Vagina (tissue), 2 donors: ENCODE measurements at places on chromosomes 1 and 21. TPM values are rescaled to one million over a fixed set of nuclear protein-coding genes. Genes with fewer than 3 reads are reported as not detected.

KRTAP21-2 gene
- total RNA-seq, result not detected

S100A3 gene
- 9.6 TPM for total RNA-seq

BTBD8 gene
- total RNA-seq, result 6.1 TPM

NBPF20 gene
- total RNA-seq, result 1.7 TPM

TEX38 gene
- not detected for total RNA-seq

IGFN1 gene
- not detected for total RNA-seq

DNA sequence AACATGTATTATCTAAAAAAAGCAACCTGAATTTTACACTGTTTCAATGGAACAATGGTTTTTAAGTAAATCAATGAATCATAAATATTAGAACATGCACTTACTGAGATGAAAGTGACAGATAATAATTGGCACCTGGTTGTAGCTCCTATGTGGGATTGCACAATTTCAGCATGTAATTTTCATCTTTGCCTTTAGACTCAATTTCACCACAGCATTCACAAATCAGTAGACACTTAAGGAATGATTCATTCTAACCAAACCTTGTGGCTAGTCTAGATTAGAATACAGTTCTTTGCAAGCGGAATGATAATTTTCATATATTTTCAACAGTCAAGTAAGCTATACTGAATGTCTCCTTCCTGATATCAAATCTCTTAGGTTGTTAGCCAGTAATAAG, 853.4 kb downstream of the KCNT2 start:
- no peak for DNase-seq

GRCh38 chr1:184945029-184945428, 29.3 kb downstream of the NIBAN1 start:
- DNase-seq, result no peak

DNA sequence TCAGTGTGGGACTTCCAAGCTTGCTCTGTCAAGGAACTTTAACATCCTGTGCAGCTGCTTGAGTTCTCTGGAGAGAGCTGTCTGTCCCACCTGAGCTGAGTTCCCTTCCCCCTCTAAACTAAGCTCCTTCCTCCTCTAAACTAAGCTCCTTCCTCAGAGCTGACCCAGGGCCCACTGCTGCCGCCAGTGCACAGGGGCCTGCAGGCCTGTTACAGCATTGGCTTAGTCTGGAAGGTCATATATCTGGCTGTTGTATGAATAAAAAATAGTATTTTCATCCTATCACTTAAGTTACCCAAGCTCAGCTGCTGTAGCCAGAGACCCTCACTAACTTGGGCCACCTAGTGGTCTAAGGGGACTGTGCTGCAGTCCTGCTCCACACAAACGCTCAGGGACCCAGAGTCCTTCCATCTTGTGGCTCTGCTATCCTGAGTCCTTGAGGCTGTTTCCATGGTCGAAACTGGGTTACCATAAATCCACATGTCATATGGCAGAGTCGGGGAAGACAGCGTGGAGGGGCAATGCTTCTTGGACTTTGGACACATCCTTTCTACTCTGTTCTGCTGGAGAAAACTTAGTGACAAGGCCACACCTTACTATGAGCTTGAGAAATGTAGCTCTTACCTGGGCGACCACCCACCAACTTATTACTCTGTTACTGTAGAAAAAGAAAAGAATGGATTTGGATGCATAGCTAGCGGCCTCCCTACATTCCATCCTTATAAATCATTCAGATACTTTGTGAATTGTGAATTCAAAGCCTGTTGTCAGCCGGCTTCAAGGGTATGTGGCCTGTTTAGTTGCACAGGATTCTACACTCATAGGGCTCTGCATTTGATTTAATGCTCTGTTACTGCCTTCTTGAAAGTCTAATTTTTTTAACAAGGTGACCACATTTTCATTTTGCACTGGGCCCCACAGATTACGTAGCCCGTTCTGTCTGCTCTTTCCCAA, 71.4 kb upstream of the GCLM start:
- DNase-seq, result no peak

DNA sequence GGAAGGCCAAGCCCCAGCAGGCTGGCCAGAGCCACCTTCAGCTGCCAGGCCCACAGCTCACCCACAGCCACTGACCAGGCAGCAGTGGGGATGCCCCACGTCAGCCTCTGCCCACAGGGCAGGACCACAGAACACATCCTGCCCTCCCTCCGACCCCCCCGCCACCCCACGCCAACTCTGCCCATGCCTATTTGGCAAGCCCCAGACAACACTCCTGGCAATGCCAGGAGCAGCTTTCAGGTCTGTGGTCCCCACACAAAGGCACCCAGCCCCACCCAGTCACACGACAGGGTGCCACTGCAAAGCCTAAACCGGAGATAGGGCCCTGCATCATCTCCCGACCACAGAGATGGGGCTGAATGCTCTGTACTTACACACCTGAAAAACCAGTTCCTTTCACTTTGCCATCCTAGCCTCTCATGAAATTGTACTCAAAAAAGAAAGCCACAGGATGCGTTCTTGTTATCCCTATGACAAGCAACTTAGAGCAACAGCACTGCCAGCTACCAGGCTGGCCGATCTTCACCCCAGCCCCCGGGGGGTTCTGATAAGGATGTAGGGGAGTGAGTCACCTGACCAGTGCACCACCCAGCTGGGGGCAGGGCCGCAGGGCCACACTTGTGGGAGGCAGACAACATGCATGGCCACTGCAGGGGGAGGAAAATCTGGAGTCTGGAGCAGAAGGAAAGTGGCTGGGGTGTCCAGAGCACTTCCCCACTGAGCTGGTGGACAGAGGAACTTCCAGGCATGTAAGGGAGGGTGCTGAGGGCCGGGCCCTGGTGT, 36.2 kb downstream of the UBE2G2 start:
- DNase-seq, result no peak

DNA sequence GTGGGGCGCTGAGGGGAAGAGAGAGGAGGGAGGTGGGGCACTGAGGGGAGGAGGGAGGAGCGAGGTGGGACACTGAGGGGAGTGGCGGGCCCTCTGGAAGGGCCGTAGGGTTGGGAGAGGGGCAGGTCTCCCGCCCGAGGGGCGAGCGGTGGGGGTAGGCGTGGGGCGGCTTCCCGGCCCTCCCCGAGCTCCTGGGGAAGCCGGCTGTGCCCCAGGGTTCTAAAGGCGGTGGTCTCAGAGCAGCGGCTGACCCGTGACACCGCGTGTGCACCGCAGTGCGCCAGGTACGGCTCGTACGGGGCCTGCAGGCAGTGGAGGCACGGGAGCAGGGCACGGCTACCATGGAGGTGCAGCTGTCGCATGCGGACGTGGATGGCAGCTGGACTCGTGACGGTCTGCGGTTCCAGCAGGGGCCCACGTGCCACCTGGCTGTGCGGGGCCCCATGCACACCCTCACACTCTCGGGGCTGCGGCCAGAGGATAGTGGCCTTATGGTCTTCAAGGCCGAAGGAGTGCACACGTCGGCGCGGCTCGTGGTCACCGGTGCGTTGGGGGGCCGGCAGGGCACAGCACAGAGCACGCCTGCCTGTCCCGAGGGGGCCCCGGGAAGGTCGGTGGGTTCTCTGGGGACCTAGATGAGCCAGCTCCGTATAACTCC, 68.5 kb downstream of the OBSCN start:
- DNase-seq, result peak; percentile 87

DNA sequence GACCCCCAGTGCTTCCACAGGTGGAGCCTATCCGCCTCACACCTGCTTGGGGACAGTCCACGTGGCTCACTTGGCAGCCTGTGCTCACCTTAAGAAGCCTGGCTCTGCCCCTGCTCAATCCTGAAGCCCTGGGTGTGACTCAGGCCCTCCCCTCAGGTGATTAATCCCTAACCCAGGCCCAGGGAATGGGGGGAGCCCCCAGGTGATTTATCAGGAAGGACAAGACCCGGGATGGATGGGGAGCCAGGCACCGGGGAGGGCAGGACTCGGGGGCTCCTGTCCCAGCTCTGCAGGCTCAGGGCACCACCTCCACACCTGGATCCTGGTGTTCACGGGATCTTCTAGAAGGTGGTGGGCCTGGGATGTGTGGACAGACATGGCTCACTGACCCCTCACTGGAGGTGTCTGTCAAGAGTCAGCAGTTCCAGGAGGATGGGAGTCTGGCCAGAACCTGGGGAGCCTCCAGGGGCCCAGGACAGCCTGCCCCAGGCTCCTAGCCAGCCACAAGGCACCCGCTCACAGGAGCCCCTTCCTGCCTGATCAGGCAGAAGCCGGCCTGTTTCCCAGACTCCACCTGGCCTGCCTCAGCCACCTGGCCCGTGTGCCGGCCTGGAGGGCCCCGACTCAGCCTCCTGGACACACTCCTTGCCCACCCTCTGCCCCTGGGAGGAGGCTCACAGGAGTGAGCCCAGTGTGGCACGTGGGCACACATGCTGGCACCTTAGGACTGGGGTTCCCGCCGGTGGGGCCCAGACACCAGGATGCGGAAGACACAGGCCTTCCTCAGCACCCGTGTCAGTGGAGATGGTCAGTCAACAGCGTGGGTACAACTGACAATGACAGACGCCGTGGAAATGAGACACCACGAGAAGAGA, 38.6 kb upstream of the COL6A1 start:
- DNase-seq, result no peak

- DNase-seq, result no peak
These were observed 74.6 kb downstream of the USP25 start for GRCh38 chr21:15804247-15805005.

DNA sequence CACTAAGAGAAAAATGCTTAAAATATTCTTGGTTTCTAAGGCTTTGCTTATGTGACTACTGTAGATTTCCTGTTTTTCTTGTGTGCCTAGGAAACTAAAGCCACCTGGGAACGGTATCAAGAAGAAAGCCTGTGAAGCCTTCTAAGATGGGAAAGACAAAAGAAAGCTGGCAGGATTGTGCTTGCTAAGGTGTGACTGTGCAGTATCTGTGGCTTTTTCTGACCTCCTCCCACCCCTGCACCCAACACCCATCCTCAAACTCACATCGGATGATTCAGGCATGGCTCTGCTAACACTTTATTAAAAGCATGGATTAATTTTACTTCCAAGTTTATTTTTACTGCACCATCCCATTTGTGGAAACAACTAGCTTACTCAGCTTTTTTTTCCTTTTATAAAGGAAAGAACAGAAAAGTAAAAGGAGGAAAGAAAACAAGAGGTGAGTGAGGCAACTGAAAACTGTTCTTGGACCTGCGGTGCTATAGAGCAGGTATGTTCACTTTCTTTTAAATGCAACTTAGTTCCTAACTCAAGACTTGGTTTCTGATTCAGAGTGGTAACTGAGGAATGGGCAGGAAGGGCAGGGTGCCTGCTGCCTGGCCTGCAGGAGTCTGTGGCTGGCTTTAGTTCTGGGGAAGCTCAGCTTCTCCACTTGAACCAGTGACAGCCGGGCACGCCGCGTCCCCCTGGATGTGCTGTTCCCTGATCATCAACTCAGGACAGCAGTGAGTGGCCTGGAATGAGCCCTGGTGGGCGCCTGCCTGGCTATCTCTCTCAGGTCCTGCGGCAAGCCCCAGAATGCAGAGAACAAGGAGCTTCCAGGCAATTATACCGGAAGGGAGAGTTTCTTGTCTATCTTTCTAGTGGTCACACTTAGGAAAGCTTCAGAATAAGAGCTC, at the start of gene GBP6:
GBP6 (plus strand) TSS at position 422 of the 899 bp plus-strand sequence. CDS start 4,493 bp downstream, outside the sequence.
- DNase-seq, result no peak

GRCh38 chr21:44425307-44425894, 29.9 kb upstream of the LRRC3 start:
- no peak for DNase-seq

- DNase-seq, result no peak
These were observed 43.2 kb upstream of the RUNX3 start for GRCh38 chr1:24973315-24973714.

GRCh38 chr21:38833117-38833516, 27.4 kb downstream of the ETS2 start:
- peak; percentile 82 for DNase-seq

DNA sequence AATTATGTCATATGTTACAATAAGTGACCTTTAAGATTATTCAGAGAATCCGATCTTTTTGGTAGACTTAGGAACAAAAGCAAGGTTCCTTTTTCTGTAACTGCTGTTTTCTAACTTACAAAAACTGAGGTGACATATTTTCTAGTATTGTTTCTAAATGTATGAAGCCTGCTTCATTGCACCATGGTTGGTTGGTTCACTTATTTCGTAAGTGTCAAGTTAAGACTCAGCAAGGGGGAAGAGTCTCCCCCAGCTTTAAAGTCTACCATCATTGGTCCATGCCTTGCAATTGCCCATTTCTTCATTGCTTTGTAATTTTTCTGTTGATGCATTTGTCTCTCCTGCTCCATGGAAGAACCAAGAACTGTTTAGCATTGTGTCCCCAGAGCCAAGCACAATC, 136.9 kb downstream of the DISC1 start:
- no peak for DNase-seq

- no peak for DNase-seq
These were observed 368.5 kb downstream of the RPS6KC1 start for GRCh38 chr1:213419401-213420030.

DNA sequence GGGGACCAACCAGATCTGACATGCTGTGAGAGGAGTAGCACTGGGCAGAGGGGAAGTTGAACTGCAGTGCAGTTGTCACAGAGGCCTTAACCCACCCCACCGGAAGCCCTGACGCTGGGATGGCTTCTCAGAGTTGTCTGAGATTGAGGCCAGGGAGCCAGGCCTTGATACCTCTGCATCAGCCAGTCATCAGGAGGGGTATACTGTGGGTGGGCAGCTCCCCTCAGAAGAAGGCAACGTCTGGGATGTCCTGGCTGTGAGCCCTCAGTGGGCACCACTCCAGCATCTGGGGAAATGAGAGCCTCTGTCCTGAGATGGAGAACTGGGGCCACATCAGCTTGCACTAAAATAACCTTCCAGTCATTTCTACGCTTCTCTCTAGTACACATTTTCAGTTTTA, 47.9 kb upstream of the BCAR3 start:
- DNase-seq, result no peak

GRCh38 chr1:53254011-53254640, 15.8 kb upstream of the MAGOH start:
- DNase-seq, result no peak

- DNase-seq, result no peak
These were observed 23.5 kb downstream of the GPR157 start for GRCh38 chr1:9105336-9105867.

DNA sequence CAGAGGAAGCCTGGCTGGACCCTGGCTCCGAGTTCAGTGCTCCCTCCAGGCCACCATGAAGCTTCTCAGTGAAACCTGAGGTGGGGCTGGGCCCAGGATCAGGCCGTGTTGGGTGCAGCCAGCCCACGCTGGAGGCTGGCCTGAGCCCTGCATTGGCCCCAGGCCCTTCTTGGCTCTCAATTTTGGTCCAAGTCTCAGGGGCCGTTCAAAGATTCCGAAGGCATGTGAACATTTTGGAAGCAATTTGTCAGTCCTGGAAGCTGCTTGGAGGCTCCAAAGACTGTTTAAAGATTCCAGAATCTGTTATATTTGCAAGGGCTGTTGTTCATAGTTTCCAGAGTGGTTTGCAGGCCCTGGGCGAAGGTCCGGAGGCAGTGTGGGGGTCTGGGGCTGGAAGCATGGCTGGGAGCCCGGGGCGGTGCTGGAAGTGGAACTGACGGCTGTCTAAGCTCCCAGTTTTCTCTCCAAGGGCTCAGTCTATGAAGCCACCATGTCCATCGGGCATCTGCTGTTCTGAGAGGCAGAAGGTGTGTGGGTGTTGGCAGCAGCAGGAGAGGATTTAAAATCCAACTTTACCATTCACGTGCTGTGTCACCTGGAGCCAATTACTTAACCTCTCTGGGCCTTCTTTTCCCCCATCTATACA, 104.9 kb downstream of the EPHB2 start:
- no peak for DNase-seq
